ENCODE measurements at places on chromosomes 13 and 19.

DNA sequence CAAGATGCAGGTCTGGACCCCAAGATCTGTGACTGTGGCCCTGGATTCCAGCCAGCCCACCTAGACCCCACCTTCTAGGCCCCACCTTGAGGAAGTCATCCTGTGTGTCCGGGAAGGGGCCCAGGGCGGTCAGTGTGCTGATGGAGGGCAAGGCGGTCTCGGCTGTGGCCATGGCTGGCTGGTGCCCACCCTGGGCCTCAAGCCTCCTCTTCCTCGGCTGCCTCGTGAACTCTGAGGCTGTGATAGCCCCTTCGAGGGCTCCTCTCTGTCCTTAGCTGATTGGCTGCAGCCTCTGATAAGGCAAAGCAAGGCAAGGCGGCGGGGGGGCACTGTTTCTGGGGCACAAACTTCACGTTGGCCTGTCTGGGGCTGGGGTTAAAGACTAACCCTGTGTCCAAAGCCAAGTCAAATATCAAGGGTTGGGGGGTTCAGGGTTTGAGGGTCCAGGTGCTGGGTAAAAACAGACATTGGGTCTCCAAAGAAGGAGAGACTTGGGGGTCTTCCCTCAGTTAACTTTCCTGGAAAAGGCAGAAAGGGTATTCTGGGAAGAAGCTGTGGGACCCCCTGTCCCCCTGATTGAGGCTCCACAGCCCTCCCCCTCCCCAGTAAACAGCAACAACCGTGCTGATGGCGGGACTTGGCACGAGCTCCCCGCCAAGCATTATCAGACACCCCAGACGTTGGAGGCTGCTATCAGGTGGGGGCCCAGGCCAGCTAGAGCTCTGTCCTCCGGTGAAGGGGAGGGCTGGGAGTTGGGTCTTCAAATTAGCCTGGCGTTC, at the start of gene KLF1:
TSS of gene KLF1 (minus strand) at position 233 of the 779 bp plus-strand sequence. CDS start at position 172, 61 bp downstream.
- DNase-seq: no peak

DNA sequence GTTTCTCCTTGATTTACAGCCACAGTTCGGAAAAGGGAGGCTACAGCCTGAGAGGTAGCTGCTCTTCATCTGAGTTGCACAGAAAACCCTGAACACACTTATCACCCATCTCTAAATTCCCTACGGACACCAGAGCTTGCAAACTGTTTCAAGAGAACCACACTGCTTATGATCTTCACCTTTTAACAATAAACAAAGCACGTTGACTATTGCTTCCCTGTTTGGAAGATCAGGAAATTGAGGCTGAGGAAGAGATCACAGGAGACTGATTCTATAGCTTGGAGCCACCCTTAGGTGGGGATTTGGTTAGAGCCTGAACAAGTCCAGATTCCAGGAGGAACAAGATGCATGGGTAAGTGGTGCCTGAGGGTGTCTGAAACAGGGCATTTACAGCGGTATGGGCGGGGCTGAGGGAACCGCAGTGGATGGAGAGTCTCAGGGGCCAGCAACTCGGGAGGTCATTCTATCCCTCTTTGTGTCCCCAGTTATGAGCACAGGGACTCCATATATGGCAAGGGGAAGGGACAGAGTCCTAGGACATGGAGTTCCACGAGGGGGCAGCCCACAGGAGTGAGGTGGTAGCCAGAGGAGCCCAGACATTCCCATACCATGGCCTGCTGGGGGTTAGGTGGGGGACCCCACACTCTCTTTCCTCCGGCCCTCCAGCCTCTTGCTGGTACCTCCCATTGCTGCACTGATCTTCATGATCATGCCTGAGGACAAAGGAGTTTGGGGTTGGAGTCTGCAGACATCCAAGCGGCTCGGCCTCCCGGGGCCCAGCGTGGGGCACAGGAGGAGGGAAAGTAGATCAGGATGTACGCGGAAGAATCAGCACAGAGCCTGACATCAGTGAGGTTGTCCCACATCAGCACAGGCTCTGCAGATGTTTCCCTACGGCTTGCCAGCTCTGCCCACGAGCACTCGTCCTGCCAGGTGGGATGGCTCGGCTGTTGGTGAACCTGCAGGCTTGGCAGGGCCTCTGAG, 162.3 kb upstream of the ZNF536 start:
- DNase-seq: no peak

DNA sequence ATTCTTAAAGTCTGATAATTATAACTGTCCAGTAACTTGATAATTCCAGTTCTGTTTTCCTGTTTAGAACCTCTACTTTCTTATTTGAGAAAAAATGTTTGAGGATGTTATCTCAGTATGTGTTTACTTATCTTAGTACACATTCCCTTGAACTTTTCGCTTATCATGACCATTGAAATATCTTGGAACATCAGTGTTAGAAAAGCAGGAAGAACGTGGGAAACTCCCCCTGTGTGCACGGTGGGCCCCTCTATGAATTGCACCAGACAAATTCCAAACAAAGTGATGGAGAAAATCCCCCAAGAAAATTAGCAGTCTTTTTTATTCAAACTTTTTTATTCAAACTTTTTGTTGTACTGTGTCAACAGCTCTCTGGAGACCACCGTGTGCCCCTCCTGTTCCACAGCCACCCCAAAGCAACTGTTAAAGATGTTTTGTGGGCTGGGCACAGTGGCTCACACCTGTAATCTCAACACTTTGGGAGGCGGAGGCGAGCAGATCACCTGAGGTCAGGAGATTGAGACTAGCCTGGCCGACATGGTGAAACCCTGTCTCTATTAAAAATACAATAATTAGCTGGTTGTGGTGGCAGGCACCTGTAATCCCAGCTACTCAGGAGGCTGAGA, 78.3 kb upstream of the PEG3 start:
- DNase-seq: no peak

DNA sequence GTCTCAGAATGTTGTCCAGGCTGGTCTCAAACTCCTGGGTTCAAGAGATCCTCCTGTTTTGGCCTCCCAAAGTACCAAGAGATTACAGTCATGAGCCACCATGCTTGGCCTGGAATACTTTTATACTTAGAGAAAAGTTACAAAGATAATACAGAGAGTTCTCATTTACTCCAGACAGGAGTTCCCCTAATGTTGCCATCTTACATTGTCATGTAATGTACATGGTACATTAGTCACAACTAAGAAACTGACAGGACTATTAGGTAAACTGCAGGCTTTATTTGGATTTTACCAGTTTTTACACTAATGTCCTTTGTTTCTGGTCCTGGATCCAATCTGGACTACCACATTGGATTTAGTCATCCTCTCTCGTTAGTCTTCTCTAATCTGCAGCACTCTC, 2.3 kb upstream of the C19orf84 start:
- no peak for DNase-seq

- no peak for DNase-seq
These were observed 22.3 kb downstream of the TEX29 start for GRCh38 chr13:111342721-111343120.

GRCh38 chr13:69793783-69794453, 313.7 kb upstream of the ATXN8OS start:
- DNase-seq: no peak
